HCEC 1CT (cell line): ENCODE measurements at places on chromosomes 1 and 21.
A peak's percentile ranks its signal among the peaks of the same experiment; 100 is the strongest.

- DNase-seq: peak; percentile 66
Measured at GRCh38 chr1:161727256-161727924, 6.0 kb downstream of the FCRLB start.

- no peak for DNase-seq
Measured at GRCh38 chr21:29104239-29104708, 26.2 kb upstream of the MAP3K7CL start.

DNA sequence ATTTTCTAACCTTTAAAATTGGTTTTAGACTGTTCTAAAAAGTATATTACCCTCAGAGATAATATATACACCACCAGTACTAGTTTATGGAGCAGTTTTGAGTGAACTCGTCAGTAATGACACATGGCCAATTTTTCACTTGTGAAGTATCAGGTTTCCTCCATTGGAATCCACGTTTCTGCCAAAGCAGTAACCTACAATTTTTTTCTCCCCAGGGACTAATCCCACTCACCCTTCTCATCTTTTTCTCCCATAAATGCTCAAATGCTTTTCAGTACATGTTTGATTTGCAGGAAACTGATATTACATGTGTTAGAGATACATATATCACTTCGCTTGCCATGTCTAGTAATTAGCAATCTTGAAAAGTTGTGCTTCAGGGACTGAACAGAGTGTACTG lies 94.1 kb downstream of the COL24A1 start:
- DNase-seq: peak; percentile 29

DNA sequence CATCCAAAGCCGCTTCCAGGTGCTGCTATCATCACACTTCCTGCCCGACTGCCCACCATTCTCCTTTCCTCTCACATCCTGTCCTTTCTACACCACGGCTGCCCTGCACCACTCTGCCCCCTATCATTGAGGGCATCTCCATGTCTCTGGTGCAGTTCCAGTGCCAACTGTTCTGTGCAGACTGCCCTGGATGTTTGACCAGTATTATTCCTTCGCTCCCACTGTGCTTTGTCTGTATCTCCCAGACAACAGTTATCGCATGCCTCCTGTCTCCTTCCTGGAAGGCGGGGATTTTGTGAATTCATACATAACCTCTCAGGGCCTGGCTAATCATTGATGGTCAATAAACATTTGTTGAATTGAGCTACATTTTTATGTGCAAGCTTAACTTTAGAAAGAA lies 63.6 kb upstream of the GNG12 start:
- no peak for DNase-seq

GRCh38 chr1:14055442-14056223 lies 355.6 kb downstream of the PRDM2 start:
- no peak for DNase-seq

DNA sequence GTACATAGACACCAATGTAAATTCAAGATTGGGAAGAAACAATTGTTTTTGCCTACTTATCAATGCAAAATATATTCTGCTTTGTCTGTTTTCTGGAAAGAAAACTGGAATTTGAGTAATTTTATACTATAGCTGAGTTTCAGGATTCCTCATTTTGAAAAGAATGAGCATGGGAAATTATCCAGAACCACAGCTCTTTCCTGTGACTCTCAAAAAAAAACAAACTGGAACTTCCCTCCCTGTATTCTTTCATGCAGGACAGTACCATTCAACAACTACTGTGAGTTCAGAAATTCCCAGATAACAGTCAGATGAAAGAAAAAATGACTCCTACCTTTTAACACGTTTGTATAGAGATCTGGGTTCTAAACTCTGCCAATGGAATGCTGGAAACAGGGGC lies 372.4 kb downstream of the TGFB2 start:
- DNase-seq: peak; percentile 18

DNA sequence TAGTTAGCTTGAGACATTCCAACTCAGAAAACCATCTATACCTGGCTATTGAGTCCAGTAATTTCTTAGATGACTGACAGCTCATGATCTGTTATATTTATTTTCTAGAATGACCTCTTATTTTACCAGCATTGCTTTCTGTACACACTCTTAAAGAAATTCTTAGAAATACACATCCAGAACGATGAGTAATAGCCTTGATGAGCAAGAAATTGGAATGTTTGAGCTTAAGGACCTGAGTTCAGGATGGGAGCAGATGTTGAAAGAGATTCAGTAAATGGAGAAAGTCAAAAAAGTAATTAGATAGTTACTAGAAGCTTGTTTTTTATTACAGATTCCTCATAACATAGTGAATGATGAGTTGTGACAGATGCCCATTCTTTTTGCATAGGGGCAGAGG lies 11.7 kb downstream of the PYHIN1 start:
- peak; percentile 32 for DNase-seq

DNA sequence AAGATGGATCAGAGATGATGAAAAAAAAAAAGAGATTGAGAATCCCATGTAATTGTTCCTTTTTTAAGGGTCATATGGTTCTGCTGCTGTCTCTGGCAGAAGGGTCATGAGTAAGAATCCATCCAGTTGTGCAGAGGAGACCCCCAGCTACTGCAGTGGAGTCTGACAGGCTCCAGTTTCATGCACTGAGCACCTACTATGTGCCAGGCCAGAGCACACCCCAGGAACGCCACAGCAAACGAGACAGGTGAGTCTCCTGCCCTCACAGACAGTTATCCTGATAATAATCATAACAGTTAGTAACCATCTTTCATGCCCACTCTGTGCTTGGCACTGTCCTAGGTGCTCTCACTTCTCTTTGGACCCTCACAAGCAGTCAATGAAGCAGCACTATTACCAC lies 420.0 kb downstream of the MATN1 start:
- no peak for DNase-seq

GRCh38 chr21:39078322-39079065 lies 104.8 kb downstream of the PSMG1 start:
- DNase-seq: no peak

GRCh38 chr1:152546704-152547103 lies 19.9 kb downstream of the LCE3E start:
- no peak for DNase-seq

GRCh38 chr1:94084085-94084484 lies 36.9 kb downstream of the ABCA4 start:
- no peak for DNase-seq

DNA sequence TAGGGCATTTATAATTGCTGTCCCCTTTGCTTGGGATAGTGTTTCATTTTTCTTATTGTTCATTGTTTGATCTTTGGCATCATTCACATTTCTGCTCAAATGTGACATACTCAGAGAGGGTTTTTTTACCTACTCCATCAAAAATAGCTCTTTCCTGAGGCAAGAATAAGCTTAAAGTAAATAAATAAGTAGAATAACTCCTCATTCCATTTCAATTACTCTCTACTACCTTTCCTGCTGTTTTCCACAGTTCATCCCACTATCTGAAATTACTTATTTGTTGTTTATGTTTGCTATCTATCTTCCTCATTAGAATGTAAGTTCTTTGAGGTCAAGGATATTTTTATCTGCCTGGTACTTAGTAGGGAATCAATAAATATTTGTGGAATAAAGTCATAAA lies 119.9 kb downstream of the LRRC40 start:
- DNase-seq: no peak

DNA sequence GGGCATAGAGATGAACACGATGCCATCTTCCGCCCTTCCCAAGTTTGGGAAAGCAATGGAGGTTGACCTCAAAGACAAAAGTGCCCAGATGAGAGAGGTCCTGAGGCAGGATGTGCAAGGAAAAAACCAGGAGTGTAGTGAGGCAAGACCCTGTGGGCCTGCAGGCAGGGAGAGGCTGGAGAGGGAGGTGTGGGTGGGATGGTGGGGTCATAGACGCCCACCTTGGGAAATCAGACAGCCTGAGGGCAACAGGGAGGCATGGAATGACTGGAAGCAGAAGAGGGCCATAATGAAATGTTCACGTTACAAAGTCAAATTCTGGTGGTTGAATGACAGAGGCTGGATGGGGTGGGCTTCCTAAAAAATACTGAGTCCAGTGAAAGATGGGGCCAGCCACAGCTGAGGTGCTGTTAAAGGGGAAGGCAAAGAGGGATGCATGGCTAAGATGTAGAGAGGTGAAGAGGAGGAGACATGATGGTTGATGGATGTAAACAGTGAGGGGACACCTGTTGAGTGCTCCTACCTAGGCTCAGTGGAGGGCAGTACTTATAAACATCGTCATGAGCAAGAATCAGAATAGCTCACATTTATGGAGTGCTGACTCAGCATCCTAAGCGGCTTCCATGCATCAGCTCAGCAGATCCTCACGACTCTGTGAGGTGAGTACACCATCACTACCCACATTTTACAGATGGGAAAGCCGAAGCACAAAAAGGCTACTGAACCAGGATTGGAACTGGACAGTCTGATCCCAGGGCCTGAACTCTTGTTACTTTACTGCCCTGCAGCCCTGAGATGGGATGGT lies 42.0 kb downstream of the GRIK3 start:
- no peak for DNase-seq

- peak; percentile 11 for DNase-seq
Measured at GRCh38 chr1:152436593-152437496, 22.8 kb upstream of the CRNN start.

DNA sequence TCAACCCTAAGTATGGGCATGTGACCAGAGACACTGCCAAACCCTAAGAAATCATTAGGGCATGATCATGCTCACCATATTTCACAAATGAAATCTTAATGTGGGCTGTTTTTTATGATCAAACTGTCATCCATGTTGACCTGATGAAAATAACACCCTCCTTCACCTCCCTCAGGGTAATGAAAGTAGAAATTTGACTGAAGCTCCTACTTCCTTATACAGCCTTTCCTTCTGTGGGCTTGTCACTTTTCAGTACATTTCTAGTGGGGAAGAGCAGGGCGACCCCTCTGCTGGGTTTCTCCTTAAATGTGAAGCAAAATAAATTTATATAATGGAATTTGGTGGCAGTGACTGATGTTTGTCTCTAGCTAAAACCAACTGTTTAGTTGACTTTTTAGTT lies 25.9 kb downstream of the IVNS1ABP start:
- DNase-seq: no peak

- DNase-seq: no peak
Measured at GRCh38 chr1:100785470-100786052, 66.0 kb downstream of the VCAM1 start.

GRCh38 chr1:67570486-67571143 lies 114.4 kb upstream of the GADD45A start:
- DNase-seq: peak; percentile 95

DNA sequence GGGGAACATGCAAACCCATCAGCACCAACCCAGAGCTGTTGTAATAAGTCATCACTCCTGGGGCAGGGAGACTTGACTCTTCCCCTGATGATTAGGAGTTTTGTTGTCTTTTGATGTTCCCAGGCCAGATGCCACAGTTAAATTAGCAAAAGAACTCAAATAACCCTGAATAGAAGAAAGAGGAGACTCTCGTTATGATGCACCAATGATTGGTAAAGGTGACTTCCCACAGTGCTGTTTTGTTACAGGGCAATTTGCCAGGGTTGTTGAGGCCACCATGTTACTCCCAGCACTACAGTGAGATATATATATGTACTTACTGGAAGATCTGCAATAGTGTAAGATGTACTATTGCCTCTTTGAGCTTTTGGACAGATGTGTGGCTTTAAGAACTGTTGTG lies 24.3 kb upstream of the RCAN1 start:
- no peak for DNase-seq

DNA sequence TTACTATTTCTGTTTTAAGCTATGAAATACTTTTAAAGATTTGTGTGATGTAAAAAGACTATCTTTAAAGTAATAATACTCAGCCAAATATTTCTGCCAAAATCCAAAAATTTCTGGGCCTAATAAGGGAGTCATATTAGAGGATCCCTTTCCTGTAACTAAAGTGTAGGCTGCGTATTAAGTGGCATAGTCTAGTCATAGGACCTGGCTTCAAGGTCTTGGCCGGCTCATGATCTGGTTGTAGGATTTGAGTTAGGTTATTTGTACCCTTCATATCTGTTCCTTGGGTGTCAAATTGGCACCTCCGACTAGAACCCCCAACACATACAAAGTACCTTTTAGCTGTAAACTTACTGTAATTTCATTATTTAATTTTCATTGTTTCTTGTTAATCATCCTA lies 107.8 kb downstream of the DYRK1A start:
- no peak for DNase-seq

- no peak for DNase-seq
Measured at GRCh38 chr1:44802306-44803061, 2.3 kb downstream of the PLK3 start.

GRCh38 chr1:5988596-5989285 lies 3.5 kb downstream of the NPHP4 start:
- no peak for DNase-seq

DNA sequence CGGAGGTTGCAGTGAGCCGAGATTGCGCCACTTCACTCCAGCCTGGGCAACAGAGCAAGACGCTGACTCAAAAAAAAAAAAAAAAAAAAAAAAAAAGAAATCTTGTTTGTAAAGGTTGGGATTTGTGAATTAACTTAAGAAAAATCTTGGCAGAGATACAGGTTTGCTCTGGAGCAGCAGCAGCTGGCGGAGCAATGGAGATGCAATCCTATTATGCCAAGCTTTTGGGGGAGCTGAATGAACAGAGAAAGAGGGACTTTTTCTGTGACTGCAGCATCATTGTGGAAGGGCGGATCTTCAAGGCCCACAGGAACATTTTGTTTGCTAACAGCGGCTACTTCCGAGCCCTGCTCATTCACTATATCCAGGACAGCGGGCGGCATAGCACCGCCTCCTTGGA lies 5.6 kb downstream of the ZBTB8B start:
- DNase-seq: no peak
